ENCODE measurements at places on chromosomes 5 and 9.

GRCh38 chr5:157506066-157506590 is 46.1 kb downstream of the NIPAL4 start:
- no peak for DNase-seq

- no peak for DNase-seq
Observed at GRCh38 chr9:117485176-117485575, 70.3 kb upstream of the ASTN2 start.

DNA sequence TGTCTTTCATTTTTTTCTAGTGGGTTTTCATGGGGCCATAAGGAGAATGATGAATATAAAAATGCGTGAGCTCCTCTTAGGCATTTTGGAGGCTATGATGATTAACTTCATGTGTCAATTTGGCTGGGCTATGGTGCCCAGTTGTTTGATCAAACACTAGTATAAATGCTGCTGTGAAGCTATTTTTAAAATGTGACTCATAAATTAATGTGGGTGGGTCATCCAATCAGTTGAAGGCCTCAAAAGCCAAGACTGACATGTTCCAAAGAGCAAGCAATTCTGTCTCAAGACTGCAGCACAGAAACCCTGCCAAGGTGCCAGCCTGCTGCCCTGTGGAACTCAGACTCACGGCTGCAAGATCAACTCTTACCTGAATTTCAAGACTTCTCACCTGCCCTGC is 24.4 kb upstream of the ICE1 start:
- no peak for DNase-seq

DNA sequence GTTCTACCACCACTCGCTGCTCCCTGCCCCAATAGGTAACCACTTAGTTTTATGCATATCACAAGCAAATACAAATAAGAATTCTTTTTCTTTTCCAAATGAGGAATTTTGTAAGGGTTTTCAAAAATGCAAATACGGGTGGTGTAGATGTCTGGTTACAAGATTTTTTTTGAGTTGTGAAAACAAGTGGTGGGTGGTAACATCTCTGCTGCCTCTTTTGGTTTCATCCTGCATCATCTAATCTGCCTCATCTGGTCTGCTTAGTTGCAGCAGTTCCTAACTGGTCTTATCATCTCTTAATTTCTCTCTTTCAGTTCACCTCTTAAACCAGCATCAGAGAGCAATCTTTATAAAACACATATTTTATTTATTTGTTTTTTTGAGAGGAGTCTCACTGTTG is 5.3 kb downstream of the NFX1 start:
- no peak for DNase-seq

DNA sequence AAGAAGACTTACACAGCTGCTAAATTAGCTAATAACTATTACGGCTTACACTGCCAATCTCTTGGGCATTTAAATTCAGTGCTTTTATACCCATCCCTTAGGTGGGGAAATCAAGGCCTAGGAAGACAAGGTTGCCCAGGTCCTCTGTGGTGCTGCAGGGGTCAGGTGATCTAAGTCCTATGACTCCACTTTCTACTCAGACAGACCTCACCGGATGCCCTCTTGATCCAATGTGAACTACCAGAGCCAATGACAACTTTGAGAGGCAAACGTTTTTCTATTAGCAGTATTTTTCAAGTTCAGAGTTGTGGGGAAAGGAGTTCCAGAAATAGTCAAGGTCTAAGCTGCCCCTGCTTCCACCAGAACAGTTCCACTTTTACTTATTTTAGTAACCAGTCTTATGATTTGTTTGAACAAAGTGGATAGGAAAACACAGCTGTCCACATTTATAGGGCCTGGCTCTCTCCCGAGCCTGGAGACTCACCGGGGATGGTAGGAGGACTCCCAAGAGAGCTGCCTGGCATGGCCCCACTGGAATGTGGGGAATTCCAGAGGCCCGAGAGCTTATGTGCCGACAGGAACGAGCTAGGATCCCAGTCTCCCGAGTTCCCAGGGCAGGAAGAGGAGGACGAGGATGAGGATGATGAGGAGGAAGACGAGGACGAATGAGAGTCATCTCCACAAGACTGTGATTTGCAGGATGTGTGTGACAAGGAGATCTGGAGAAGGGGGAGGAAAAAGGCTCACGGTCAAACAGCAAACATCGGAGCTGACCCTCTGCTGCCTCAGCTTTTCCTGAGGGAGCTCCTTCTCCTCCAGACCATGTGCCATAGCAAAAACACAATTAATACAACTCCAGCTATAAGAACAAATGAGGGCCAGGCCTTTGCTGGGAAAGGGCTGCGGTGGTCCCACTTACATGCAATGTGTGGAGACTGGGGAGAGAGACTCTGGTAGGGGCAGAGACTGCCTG is 16.7 kb downstream of the FAM193B start:
- DNase-seq = peak; percentile 80

- peak; percentile 17 for DNase-seq
Observed at GRCh38 chr9:90022474-90022873, 417.7 kb downstream of the GADD45G start.

GRCh38 chr9:82883436-82883835 is 179.5 kb downstream of the RASEF start:
- DNase-seq = no peak

GRCh38 chr9:76415154-76415553 is 20.9 kb upstream of the RFK start:
- DNase-seq = no peak

GRCh38 chr9:114777821-114778609 is 27.8 kb downstream of the TNFSF15 start:
- peak; percentile 86 for DNase-seq

DNA sequence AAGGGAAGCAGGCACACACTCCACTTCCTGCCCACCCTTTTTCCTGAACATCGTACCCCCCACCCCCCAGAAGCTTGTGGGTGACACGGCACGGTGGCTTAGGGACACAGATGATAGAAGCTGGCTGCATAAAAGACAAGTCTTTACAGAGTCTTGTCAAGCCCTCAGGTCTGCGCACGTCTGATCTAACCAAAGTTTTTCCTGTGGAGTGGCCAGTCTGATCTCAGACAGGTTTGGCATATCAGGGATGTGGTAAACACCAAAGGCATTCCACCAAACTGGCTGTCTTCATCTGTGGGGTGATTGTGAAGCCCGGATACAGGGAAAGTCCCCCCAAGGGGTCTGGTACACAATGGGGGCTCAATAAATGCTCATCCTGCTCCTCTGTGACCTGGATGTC is 50.0 kb downstream of the CRB2 start:
- no peak for DNase-seq

GRCh38 chr5:148912714-148913398 is 86.4 kb downstream of the ADRB2 start:
- peak; percentile 97 for DNase-seq

DNA sequence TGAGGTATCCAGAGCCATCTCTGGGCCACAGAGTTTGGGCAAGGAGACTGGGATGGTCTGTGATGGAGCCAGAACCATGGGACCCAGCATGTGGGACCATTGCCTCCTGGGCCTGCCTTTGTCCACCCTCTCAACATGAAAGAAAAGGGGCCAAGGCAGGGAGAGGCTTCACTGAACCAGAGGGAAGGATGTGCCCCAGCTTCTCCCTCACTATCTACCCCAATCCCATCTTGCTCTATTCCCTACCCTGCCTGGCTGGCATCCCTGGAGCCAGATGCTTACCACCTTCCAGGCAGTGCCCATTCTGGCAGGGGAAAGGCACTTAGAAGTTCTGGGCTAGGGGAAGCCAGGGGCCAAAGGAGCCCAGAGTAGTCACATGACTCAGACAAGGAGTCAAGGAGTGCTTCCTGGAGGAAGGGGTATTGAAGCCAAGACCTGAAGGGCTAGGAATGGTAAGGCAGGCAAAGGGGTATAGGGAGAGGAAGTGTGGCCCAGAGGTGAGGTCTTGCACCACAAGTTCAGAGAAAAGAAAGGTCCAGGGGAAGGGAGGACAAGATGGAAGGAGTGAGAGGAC is 9.8 kb downstream of the PDLIM4 start:
- no peak for DNase-seq

GRCh38 chr5:107840592-107840991 is 169.9 kb upstream of the EFNA5 start:
- no peak for DNase-seq

- DNase-seq = peak; percentile 42
Observed at GRCh38 chr9:100324594-100325200, 28.0 kb downstream of the TEX10 start.

- DNase-seq = peak; percentile 28
Observed at GRCh38 chr5:160360310-160360709, 10.1 kb downstream of the C1QTNF2 start.

GRCh38 chr9:117305454-117305853 is 109.4 kb downstream of the ASTN2 start:
- no peak for DNase-seq

GRCh38 chr5:77761606-77762005 is 14.5 kb downstream of the TBCA start:
- no peak for DNase-seq

DNA sequence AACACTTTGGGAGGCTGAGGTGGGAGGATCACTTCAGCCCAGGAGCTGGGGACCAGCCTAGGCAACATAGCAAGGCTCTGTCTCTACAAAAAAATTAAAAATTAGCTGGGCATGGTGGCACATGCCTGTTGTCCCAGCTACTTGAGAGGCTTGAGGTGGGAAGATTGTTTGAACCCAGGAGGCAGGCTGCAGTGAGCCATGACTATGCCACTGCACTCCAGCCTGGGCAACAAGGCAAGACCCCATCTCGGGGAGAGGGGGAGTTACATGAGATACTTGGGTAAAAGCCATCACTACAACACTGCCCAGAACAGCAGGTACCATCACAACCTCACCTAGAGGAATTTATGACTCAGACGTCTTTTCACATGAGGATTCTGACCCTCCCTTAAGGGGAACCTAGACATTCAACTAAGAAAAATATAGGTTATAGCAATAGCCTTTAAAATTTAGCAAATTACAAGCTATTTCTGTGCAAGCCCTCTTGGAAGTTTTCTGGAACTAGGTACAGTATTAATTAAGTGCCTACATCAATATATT is 143.5 kb downstream of the NFIB start:
- DNase-seq = no peak

- no peak for DNase-seq
Observed at GRCh38 chr5:15168358-15168757, 296.8 kb upstream of the ANKH start.

DNA sequence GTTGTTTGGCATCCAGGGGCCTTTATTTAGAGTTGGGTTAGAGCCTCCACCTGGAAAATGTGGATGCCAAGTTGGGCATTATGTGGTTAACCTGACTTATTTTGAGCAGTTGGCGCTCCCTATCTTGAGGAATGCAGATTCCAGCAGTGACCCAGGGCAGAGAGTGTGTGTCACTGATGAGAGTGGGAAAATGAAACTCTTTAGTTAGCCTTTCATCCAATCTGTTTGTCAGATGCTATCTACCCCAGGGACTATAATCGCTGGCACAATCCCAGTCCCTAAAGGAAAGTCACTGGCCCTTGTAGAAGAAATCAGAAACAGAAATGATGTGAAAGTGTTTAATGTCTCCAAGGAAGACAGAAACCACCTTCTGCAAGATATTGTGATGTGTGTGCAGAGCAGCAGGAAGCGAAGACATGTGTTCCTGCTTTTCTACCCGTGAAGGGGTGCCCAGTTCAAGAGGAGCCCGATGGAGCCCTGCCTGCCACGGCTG is 10.2 kb upstream of the STING1 start:
- DNase-seq = peak; percentile 43

DNA sequence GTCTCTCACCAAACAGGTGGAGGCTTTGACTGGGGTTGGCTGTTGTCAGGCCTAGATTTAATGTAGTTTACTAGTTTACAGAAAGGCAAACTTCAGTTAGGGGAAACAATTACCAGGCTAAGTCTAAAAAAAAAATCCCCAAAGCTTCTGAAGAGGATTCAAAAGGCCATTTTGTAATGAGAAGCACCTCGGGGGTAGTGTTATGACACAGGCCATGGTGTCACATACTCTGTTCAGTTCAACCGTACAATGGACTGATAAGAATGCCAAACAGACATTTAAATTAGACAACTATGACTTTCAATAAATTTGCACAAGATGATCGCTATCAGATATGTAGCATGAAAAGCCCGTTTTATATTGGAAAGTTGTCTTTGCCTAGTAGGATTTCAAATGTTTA is 120.1 kb upstream of the PCA3 start:
- DNase-seq = no peak

DNA sequence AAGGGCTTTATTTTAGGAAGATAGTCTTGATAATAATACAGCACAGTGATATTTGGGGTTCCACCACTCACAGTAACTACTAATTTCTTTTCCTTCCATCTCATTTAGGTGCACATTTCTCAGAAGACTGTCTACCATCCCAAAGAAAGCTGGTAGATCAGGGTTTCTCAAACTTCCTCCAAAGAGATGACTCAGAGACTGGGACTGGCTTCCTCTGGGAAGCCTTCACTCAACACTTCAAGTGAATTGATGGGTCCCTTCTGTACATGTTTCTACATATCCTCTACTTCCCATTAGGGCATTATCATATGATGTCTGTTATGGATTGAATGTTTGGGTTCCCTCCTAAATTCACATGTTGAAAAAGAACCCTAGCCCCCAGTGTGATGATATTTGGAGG is 138.5 kb downstream of the SPOCK1 start:
- peak; percentile 54 for DNase-seq

GRCh38 chr5:10757922-10758555 is 3.0 kb downstream of the DAP start:
- no peak for DNase-seq

DNA sequence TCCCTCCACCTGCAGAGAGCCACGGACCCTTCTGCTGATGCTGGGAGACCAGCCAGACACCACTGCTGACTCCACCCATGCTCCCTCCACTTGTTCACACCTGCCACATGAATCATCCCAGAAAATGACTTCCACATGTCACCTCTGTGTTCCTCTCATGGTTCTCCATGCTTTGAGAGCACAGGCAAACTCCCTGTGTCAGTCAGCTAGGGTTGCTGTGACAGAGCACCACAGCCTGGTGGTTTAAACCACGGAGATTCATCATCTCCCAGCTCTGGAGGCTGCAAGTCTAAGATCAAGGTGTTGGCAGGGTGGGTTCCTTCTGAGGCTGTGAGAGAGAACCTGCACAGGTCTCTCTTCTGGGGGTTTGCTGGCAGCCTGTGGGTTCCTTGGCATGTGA is 381.4 kb downstream of the GADD45G start:
- DNase-seq = peak; percentile 18
